T-helper 2 cell (primary cell): ENCODE measurements at places on chromosomes 5 and 9.

DNA sequence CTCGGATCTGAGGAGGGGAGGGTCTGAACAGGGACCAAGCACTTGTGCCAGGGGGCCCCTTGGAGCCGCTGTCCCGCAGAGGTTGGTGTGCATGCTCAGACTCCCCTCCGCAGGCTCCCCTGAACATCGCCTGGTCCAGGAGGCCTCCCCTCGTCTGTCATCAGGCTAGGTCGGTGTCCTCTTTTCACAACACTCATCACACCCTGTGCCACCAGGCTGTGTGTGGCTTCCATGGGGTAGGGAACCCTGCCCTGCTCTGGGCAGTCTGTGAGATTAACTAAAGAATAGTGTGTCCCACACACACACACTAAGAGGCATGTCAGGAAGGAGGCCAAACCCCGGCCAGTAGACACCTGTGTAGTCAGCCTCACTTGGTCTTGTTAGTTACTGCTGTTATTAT lies 119.3 kb downstream of the C5orf15 start:
- DNase-seq = no peak

- DNase-seq = no peak
Observed at GRCh38 chr5:114977979-114978573, 191.6 kb downstream of the TRIM36 start.

- no peak for DNase-seq
Observed at GRCh38 chr5:137627706-137628105, 108.2 kb downstream of the KLHL3 start.

DNA sequence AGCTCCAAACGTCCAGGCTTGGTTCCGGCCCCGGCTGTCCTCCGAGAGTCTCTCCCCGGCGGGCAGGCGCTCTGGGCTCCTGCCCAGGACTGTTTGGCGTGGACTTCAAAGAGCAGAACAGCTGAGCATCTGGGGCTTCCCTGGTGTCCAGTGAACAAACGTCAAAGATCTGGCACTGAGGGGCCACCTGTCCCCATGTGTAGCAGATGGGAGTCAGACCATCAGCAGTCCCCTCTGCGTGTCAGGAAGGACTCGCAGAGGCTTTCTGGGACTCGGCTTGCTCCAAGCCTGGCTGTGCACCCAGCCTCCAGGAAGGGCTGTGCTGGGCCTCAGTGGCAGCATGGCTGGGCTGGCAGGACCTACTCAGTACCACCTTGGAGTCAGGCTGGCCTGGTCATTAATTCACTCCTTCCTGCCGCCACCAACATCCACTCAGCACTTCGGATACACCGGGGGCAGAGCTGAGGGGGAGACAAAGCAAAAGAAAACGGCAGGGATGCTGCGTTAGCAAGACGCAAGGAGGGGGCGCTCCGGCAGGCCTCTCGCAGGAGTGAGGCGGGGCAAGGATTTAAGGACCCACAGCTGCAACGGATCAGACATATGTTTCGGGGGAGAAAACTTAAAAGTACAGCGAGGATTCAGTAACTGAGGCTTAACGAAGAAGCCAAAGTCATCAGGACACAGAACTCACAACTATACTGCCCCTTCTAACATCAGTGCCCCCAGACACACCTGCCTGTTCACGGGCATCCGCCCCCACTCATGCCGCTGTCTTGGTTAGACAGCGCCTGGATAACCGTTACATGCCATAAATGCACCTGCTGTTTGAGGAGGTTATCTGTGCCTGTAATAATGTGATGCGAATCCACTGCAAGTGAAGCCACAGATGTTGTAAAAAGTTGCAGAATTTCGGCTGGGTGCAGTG lies 164.5 kb upstream of the PHYKPL start:
- DNase-seq = no peak

DNA sequence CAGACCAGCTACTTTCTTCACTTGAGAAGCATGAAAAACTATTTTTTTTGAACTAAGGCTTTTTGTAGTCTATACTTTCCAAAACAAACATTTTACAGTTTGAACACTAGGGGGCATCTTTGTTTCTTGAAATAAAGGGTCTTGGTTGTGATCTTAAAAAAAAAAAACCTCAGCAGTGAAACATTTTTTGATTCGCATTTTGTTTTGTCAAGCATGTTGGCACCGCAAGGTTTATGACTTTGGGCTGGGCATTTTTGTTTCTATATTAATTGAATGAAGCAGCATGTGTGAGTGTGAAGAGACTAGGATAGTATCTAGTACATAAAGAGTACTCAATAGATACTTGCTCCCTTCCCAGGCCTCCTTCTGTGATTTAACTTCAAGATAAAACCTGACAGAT lies 31.6 kb upstream of the ACOT12 start:
- DNase-seq = peak; percentile 62

GRCh38 chr5:135095871-135096270 lies 61.8 kb upstream of the PITX1 start:
- DNase-seq = no peak

- DNase-seq = no peak
Observed at GRCh38 chr5:3344671-3345070, 251.0 kb upstream of the IRX1 start.

DNA sequence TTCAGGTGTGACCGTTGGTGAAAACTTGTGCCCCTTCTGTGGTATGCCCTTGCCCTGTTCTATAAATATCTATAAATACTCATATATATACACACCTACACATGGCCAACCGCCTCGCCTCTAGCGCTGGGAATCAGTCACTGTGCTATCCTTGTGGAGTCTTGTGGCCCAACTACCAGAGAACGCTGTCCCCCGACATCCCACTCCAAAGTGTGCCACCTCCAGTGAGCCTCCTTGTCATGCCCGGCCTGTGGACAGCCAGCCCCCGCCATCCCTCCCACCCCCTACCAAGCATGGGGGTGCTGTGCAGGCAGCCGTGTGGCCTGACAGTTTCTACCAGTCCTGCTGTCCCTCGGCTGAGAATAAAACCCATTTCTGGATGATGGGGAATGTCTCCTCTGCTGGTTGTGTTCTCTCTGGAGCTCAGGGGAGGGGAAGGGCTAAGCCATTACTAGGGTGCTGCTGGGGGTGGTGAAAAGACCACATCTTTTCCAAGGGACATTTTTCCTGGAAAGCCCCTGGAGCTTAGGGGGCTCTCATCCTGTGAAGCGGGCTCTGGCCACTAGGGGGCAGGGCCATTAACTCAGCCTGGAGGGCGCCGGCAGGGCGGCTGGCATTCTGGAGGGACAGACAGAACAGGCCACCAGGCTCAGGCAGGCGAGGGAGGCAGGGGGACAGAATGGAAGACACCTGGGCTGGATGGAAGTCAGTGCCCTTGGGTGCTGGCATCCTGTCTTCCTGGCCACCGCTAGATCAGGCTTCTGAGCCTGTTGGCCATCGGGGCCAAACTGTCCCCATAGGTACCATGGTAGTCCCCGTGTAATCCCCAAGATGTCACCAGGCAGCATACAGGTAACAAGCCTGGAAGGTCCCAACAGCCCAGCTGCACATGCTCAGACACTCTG lies 20.7 kb downstream of the GOLGA2 start:
- DNase-seq = peak; percentile 25

DNA sequence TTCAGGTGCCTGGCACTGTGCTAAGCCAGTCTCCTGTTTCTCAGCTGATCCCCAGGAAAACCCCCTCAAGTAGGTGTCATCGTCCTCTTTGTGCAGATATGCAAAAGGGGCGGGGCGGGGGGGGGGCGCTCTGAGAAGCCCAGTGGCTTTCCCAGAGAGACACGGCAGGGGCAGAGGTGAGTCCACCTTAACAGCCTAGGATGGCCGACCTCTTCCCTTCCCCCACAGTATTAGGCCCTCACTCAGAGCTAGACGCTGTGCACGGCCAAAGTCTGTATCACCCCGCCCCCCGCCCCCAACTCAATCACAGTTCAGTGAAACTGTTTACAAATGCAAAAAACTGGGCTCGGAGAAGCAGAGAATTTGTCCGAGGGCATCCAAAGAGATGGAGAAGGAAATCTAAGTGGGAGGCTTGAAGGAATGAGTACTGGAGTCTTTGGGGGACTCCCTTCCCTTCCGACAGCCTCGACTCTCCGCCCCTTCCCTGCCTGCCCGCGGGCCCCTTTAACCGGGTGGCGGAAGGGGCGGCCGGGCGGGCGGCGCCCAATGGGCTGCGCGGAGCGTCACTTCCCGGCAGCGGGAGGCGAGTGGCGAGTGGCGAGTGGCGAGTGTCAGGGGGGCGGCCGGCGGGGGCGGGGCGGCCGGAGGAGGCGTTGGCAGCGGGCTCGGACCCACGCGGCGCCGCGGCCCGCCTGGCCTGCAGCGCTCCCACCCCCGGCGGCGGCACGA lies at the start of gene ERGIC1:
ERGIC1 (plus strand) TSS at position 566 of the 729 bp plus-strand sequence; CDS start at position 729, 163 bp downstream.
- peak; percentile 58 for DNase-seq

DNA sequence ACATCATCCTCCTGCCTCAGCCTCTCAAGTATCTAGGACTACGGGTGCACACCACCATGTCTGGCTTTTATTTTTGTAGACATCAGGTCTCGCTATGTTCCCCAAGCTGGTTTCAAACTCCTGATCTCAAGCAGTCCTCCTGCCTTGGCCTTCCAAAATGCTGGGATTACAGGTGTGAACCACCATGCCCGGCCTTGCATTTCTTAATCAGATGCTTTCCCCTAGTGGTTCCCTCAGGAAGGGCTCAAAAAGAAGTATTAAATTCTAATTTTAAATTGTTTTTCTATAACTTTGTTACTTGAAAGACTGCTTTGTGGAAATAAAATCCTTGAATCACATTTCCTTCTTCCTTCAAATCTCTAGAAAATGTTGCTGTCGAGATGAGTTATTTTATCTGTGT lies 79.5 kb upstream of the ROR2 start:
- DNase-seq = no peak

GRCh38 chr5:120901199-120901598 lies 437.1 kb downstream of the PRR16 start:
- no peak for DNase-seq

DNA sequence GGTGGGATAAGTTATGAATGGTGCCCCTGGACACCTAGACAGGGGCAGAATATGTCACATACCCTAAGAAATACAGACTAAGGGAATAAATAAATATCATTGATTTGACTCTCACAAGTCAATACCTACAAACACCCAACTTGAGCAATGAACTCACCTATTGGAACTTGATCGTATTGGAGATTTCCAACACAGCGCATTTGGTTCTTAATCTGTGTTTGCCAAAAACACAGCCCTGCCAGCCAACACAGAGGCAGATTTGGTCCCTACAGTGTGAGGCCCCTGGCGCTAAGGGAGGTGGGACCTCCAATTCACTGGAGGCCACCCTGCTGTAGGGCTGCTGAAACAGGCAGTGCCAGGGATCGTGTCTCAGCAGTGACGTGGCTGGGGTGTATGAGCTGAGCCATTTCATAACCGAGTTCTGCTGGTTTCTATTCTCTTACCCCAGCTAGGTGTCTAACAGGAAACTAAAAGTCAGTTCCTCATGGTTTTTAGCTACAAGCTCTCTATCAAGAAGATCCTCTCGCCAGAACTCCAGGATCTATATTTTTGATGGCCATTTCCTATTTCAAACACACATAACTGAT lies 84.5 kb downstream of the SLC1A1 start:
- DNase-seq = no peak

DNA sequence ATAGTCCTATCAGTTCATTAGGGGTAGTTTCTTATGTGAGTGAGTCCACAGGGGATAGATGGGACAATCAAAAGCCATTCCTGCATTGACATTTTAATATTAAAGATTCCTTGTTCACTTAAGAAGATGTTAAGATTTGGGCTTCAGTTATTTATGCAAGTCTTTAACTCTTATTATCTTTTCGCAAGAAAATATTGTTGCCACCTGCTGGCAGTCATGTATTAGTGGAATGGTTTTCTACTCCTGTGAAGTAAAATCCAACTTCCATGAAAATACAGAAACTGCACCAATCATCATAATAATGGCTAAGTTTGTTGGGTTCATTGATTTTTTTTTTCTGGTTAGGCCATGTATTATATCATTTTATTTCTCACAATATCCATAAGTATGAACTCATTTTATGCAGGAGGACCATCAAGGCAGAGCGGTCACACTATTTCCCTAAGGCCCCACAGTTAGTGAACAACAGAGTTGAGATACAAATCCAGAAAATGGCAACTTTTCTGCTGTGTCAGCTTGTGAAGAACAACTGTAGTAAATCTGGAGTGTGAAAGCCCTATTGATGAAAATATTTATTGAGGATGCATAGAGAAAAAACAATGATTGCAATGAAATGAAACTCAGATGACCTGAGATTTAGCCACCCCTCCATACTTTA lies 88.5 kb upstream of the TXNDC8 start:
- no peak for DNase-seq

DNA sequence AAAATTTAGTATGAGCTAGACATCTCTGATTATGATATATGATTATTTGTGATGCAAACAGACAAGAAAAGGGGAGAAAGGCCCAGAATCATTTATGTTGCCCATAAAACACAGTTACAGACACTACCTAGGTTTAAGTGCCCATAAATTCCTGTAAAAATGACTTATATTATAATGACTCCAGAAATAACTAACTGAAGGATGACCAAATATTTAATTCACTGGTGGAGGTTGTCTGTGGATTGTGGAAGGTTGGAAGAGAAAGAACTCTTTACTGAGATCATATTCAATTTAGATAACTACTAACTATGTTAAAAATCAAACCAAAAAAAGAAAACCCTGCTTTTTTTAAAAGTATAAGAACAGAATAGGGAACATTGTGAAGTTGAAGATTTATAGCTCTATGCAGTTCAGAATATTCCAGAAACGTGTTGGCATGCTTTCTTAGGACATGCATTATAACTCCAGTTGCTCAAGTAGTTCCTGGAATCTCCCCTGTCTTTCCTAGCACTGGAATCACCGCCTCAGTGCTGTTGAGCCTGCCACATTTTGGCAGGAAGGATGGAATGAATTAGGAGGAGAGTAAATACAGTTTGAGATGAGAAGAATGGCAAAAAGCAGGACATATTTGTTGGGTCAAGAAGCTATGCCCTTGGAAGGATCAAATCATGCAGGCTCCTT lies 72.0 kb upstream of the PAPPA start:
- no peak for DNase-seq

GRCh38 chr5:36948041-36948440 lies 71.5 kb downstream of the NIPBL start:
- DNase-seq = no peak

- DNase-seq = no peak
Observed at GRCh38 chr9:112069318-112070169, 105.6 kb downstream of the SUSD1 start.

DNA sequence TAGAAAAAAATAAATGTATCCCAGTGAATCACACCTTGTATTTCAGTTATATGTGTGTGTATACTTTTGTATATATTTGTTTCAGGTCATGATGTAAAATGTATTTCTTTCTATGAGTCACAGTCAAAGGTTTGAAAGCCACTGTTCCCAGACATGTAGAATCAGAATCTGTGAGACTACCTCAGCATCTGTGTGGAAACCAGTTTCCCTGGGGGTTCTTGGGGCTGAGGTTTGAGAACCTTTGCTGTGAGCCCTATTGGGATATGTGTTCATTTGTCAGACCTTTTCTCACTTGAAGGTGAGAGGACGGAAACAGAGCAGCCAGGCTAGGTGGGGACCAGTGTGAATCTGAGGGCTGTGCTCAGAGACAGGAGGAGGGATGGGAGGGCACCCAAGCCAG lies 78.7 kb upstream of the SAP30L start:
- no peak for DNase-seq
